Renal cortex interstitium (tissue), 15 donors: ENCODE measurements at places on chromosomes 12 and 14. TPM values are rescaled to one million over a fixed set of nuclear protein-coding genes. Genes with fewer than 3 reads are reported as not detected.

- no peak for DNase-seq
These were observed 1.5 kb upstream of the CDKL1 start for GRCh38 chr14:50398189-50398580.

DNA sequence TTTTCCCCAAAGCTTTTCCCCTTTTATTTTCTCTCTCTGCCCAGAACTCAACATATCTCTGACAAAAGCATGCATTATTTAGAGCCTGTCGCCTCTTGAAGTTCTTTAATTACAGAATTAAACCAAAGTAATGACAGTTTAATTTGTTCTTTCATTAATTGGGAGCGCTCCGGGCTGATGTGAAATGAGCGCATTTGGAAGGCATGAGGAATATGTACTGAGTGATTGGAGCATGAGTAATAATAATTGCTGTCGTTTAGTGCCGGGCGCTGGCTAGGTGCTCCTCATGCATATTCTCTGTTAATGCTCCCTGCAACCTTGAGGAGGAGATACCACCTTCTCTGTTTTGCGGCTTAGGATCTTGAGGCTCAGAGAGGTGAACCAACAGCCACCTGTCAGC is 120.5 kb downstream of the SLC25A47 start:
- no peak for DNase-seq

DNA sequence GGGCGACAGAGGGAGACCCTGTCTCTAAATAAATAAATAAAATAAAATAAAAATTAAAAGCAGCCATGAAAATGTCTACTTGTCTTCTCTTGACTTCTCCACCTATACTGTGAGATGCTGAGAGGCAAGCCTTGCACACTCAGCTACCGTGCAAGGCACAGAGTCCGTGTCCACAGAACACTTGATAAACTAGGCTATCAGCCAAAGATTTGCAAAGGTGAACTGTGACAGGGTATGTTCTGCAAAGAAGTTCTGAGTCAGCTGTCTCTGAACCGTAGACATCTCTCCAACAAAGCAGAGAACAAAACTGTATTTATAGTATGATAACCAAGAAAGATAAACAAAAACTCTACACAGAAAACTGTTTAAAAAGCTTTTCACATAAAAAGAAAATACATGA is 35.5 kb downstream of the STXBP6 start:
- DNase-seq, result no peak

GRCh38 chr14:21038441-21039422 is 3.4 kb upstream of the RNASE7 start:
- no peak for DNase-seq

GRCh38 chr12:68345763-68346162 is 13.6 kb upstream of the MDM1 start:
- no peak for DNase-seq

DNA sequence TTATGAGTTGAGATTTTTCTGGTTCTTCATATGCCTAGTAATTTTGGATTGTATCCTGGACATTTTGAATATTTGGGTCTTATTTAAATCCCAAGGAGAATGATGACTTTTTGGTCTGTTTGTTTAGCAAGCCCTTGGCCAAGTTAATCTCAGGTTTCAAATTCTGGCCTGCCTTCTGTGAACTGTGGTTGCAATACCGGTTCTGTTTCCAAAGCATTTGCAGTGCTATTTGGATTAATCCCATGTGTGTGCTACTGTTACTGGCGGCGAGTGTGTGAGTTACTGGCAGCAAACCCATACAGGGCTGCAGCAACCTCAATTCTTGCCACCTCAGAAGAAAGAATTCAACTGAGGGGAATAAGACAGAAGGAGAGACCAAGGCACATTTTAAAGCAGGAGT is 51.1 kb downstream of the TMEM260 start:
- no peak for DNase-seq

Gene SERPINA4
- polyA plus RNA-seq, result 0.70 TPM

Gene HEATR5A
- polyA plus RNA-seq, result 18.6 TPM

Gene AICDA
- polyA plus RNA-seq, result 0.55 TPM
